Activated T-cell treated with anti-CD3 and anti-CD28 coated beads, Interleukin-2, amount 50 U/mL, for 1 hour (primary cell): ENCODE measurements at places on chromosomes 16 and 17.
A peak's percentile ranks its signal among the peaks of the same experiment; 100 is the strongest.

DNA sequence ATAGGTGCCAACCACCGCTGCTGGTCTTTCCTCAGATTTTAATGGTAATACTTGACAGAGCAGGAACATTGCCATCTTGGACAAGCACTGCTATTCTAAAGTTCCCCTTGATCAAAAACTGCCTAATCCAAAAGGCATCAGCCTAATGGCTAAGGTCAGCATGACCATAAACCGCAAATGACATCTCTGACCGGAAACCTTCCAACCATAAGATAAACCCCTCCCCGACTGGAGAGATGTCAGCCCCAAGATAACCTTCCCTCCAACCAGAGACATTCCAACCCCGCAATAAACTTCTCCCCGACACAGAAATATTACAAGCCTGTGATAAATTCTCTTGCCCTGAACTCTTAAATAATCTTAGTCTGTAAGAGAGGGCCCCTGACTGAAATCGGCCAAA lies 7.4 kb upstream of the DHX40 start:
- DNase-seq = no peak

- DNase-seq = no peak
Observed at GRCh38 chr16:50160495-50161164, 7.5 kb downstream of the TENT4B start.

GRCh38 chr17:77281122-77281903 lies 140.5 kb downstream of the SEC14L1 start:
- peak; percentile 78 for DNase-seq

DNA sequence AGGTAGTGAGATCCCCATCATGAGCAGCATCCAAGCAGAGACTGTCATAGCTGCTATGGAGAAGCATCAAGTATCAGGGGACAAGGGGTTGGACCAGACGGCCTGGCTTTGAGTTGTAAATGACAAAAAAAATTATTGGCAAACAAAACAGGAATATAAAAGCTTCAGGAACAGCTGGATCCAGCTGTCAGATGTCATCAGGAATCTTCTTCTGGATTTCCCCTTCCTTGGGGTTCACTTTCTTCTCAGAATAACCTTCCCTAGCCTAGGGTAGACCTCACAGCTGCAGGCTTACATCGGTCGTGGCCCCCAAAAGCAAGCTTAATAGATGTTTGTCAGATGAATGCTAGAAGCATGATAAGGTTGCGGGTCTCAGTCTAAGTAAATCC lies 17.2 kb upstream of the RAI1 start:
- DNase-seq = no peak

DNA sequence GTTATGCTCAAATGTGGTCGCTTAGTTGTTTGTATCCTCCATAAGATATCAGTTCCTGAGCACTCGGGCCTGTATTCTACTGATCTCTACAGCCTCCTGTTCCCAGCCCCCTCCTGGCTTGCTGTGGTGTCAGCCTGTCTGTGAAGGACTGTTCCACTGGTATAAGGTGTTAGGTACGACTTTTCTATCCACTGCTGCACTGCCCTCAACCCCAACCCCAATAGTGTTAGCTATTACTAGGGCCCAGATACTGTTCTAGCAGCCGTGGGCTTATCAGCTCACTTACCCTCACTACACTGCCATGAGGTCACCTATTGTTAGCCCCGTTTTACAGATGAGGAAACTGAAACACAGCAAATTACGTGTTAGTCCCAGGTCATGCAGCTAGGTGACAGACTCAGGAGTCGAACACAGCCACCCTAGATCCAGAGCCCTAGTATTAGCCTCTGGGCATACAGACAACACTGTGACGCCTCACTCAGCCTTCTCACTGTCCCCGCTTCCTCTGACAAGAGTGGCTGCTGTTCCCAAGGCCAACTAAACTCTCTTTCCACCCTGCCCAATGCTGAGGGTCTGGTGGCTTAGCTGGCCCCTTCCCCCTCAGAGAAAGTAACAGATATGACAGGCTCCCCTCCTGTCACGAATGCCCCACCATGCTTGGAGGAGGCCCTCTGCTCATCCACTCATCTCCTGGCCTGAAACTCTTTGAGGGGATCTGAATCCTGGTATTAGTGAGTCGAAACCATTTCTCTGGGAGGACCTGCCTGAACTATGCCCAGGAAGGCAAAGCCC lies 25.6 kb upstream of the ZNF652 start:
- DNase-seq = no peak

GRCh38 chr17:48567209-48567608 lies 10.9 kb downstream of the HOXB4 start:
- DNase-seq = no peak

DNA sequence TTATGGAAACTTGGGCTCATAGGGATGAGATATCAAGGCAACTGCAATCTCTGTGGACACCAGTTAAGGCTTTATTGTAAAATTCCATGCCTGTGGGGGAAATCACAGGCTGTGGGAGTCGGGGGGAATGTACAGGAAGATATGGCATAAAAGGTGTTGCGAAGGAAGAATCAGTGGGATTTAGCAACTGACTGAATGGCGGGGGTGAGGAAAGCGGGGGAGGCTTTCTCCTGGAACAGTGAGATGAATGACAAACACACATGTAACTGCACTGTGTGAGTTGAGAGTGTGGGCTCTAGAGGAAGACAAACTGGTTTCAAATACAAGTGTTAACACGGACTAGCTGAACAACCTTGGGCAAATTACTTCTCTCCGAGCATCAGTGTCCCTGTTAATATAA lies 143.7 kb downstream of the PRKCB start:
- no peak for DNase-seq

- peak; percentile 37 for DNase-seq
Observed at GRCh38 chr17:28925912-28926365, 23.1 kb upstream of the DHRS13 start.

DNA sequence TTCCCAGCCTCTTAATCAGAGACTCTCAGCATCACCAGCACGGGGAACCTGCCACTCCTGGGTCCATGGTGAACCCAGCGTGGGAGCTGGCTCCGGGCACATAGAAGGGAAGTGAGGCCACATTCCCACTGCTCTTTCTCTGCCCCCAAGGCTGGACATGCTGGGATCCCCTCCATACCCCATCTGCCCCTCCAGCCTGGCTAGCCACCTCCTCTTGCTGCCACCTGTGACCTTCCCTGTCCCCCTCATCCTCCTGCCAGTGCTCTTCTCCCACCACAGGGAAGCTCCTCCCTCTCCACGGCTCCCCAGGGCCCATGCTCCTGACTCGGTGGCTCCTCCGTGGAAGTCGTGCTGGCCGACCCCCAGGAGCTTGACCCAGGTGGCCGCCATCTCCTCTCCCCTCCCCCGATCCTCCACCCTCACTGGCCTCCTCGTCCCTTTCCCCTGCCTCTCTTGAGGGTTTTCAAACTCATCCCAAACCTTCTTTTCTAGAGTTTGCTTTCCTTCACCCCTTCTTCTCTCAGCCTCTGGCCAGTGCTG lies 139.1 kb upstream of the CHMP6 start:
- no peak for DNase-seq

GRCh38 chr16:81996664-81997509 lies 14.4 kb downstream of the SDR42E1 start:
- DNase-seq = no peak

DNA sequence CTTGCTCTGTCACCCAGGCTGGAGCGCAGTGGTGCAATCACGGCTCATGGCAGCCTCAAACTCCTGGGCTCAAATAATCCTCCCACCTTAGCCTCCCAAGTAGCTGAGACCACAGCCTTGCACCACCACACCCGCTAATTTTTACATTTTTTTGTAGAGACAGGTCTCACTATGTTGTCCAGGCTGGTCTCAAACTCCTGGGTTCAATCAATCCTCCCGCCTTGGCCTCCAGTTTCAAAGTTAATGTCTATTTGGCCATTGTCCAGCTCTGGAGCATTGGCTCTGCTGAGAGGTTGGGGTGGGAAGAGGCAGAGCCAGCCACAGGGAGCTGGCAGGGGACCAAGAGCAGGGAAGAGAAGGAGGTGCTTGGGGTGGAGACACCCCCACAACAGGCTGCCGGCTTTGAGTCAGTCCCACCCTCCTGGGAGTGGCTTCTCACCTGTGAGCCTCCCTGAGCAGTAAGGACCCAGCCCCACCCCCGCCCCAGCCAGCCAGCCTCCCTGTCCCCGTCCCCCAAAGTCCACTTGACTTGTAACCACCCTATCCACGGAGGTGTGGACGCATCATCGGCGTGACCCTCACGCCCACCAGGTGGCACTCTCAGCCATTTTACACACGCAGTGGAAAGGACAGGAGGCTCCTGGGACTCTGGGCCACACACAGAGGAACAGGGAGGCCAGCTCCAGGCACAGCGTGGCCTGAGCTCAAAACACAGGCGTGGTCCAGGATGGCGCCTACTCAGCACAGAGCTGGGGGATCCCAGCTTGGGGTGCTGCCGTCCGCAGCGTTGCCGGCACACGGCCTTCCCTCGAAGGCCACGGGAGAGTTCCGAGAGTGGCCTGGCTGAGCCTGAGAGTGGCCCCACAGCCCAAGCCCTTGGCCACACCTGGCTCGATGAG lies 22.8 kb upstream of the PVALEF start:
- peak; percentile 65 for DNase-seq

- DNase-seq = no peak
Observed at GRCh38 chr17:75472119-75472518, 15.7 kb downstream of the TMEM94 start.

- no peak for DNase-seq
Observed at GRCh38 chr17:67993998-67994361, 2.3 kb downstream of the C17orf58 start.

DNA sequence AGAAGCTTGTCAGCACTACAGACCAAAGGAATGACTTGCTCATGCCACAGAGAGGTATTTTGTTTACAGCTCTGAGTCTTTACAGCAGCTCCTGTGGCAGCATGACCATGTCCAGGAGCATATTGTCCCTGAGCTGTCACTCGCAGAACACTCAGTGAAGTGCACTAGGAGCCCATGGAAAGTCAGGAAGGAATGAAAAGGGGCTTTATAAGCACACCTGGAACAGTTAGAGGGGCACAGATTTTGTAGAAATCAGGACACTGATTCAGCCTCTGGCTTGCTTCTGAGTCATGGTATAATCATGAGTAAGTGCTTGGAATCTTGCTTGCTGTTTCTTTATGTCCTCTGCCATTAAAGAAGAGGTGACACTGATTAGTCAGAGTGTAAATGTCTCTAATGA lies 41.0 kb downstream of the TADA2A start:
- no peak for DNase-seq

DNA sequence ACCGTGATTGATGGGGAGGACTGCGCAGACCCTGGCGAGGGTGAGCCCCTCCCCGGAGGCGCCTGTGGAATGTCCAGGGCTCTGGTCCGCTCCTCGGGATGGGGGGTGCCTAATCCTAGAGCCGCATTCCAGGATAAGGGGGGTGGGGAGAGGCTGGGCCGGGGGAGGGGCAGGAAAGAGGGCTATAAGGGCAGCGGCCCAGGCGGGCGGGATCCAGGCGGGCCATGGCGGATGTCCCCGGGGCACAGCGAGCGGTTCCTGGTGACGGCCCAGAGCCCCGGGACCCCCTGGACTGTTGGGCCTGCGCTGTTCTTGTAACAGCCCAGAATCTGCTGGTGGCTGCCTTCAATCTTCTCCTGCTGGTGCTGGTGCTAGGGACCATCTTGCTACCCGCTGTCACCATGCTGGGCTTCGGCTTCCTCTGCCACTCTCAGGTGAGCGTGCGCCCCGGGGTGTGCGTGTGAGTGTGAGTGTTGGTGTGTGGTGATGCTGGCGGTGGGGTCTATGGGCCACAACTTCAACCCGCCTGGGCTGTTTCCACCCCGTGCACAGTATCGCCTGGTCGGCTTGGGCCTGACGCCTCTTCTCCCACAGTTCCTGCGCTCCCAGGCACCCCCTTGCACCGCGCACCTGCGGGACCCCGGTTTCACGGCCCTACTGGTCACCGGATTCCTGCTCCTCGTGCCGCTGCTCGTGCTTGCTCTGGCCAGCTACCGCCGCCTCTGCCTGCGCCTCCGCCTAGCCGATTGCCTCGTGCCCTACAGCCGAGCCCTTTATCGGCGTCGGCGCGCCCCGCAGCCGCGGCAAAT lies at the start of gene TMEM88:
TSS of gene TMEM88 (plus strand) at position 216 of the 809 bp plus-strand sequence. CDS start at position 225, 9 bp downstream.
- peak; percentile 61 for DNase-seq

- peak; percentile 60 for DNase-seq
Observed at GRCh38 chr16:66551348-66551759, 1.0 kb upstream of the CKLF start.

GRCh38 chr17:39174920-39175694 lies 9.1 kb upstream of the ARL5C start:
- DNase-seq = peak; percentile 77

DNA sequence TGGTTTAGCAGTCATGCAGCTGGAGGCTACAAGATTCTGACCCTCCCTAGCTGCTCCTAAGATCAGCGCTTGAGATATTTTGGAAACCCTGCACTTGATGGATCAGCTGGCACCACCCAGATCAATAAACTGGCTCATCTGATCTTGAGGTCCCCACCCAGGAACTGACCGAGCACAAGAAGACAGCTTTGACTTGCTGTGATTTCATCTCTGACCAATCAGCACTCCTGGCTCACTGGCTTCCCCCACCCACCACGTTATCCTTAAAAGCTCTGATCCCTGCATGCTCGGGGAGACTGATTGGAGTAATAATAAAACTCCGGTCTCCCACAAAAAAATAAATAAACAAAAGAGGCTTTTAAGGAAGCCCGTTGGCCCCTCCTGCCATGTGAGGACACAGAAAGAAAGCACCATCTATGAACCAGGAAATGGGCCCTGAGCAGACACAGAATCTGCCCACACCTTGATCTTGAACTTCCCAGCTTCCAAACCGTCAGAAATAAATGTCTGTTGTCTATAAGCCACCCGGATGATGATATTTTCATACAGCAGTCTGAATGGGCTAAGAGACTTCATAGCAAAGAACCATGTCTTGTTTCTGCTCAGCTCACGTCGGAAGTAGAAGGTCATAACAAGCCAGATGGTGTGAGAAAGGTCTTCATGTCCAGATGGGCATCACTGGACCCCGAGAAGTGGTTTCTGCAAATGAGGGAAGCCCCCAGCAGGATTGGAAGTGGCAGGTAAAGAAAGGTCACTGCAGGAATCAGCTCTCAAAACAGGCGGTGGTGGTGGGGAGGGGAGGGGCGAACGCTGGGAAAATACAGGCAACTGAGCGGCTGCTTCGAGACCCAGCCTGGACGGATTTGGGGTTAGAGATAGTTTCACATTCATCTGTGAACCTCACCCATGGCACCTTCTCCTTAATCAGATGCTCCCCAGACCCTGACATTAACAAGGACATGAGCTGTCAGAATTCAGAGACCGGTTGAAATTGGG lies 19.8 kb upstream of the RPH3AL start:
- no peak for DNase-seq

GRCh38 chr17:68771867-68772515 lies 170.8 kb upstream of the FAM20A start:
- no peak for DNase-seq

- no peak for DNase-seq
Observed at GRCh38 chr17:41464682-41465081, 2.5 kb downstream of the KRT32 start.

DNA sequence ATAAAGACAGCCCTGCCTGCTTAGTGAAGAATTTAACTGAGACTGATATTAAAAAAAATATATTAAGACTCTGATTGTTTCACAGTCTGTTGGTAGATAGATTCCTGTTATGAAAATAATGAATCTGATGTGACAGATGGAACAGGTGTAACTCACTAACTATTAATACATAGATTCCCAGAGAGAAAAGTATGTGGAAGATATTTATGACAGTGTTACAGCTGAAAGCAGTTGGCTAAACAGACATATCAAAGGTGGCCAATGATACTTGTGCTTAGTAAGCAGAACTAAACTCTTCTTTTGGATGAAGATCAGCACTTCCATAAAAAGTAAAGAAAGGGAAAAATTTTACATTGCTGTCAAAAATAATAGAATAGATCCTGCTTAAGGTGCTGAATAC lies 598.2 kb upstream of the CA10 start:
- DNase-seq = no peak
